ENCODE measurements at places on chromosomes 4 and X. TPM values are rescaled to one million over a fixed set of nuclear protein-coding genes. Genes with fewer than 3 reads are reported as not detected.

The RBM46 gene
- polyA plus RNA-seq, result not detected

DNA sequence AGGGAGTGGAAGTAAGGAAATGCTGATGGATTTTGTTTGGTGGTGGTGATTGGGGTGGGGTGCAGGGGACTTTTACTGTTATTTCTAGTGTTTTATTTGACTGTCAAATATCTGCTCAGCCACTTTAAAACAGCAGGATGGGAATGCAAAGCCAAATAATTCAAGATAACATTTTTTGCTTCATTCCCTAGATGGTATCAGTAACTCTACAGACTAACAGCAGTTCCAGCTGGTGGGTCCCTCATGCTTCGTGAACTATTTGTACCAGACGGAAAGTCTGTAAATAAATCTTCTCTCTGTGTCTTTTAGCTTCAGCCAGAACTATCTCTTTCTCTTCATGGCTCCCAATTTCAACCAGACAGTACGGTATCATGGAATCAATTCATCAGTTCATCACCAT is 27.5 kb downstream of the GPR143 start:
- DNase-seq, result peak; percentile 27

GRCh38 chrX:110665223-110666002 is 130.2 kb downstream of the CHRDL1 start:
- peak; percentile 11 for DNase-seq

DNA sequence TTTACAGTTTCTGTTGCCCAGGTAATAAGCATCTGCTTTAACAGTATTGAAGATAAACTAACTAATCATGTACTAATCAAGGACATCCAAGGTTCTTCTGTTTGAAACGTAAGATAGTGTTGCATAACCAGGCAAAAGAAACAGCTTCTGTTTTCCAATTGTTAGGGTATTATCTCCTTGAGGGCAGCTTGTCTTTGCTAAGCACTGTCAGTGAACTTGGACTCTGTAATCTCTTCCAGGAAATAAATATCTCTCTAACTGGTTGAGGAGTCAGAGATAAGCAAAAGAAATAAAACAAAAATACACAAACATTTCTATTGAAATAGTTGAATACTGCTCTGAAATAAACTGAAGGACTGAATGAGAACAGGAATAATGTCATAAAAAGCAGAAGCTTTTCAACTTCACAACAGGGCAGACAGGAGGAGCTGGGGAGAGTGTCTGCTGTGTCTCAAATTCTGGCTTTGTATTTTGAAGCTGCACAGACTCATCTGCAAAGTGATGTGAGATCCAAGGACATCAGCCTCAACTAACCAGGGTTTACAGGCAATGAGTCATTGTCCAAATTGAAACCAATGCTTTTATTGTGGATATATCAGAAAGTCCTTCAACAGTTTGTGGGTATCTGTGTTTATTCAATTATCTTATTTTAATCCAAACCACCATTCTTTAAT is 1253.0 kb upstream of the PCDH7 start:
- no peak for DNase-seq

- DNase-seq, result no peak
Measured at GRCh38 chrX:132486599-132487178, 2.1 kb downstream of the MBNL3 start.

- DNase-seq, result no peak
Measured at GRCh38 chr4:73867783-73868182, 1.4 kb upstream of the CXCL1 start.

DNA sequence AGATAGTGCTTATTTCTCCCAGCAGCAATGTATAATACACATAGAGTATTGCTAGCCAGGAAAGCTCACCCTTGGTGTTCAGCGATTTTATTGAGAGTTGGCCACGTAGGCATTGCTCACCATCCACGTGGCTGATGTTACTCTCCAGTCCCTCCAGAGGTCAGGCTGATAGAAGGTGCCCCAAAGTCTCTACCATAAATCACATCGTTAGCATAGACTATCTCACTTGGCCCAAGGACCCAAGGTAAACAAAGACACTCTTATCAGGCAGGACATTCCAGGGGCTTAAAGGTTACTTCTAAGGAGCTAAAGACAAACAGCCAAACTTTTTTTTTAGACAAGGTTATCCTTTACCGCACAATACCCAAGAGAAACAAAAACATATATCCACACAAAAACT is 30.3 kb upstream of the RGN start:
- no peak for DNase-seq

GRCh38 chr4:185730849-185731608 is 81.0 kb downstream of the SORBS2 start:
- DNase-seq, result no peak

Data from renal pelvis (tissue), 12 donors.